Myometrial cell (primary cell): ENCODE measurements at places on chromosomes 2 and 18. TPM values are rescaled to one million over a fixed set of nuclear protein-coding genes. Genes with fewer than 3 reads are reported as not detected.

TRIM43 gene
- not detected in 2 replicates for total RNA-seq

HRH4 gene
- not detected in 2 replicates for total RNA-seq

CENPA gene
- 14.5 and 16.1 TPM in 2 replicates for total RNA-seq

STK39 gene
- 16.1 and 20.9 TPM in 2 replicates for total RNA-seq

GAREM1 gene
- 0.89 and 1.7 TPM in 2 replicates for total RNA-seq

DES gene
- total RNA-seq = 83.3 and 119 TPM in 2 replicates

CIDEA gene
- not detected in 2 replicates for total RNA-seq

ASIC4 gene
- not detected in 2 replicates for total RNA-seq

PAX8 gene
- total RNA-seq = 0.18 and 0.86 TPM in 2 replicates

PJVK gene
- total RNA-seq = 0.35 and 1.4 TPM in 2 replicates

CCDC85A gene
- total RNA-seq = 1.6 and 3.7 TPM in 2 replicates

ANO7 gene
- total RNA-seq = 0.29 TPM in 1 of 2 replicates, not detected in the other

ACTG2 gene
- total RNA-seq = 8.6 and 12.4 TPM in 2 replicates

SPR gene
- 19.3 and 25.5 TPM in 2 replicates for total RNA-seq

DSG4 gene
- total RNA-seq = not detected in 2 replicates

DLX1 gene
- not detected in 2 replicates for total RNA-seq

TUBB6 gene
- total RNA-seq = 878 and 1,411 TPM in 2 replicates

CAPN10 gene
- total RNA-seq = 18.5 and 20.4 TPM in 2 replicates

DUSP2 gene
- total RNA-seq = 2.6 and 3.5 TPM in 2 replicates

IL36RN gene
- not detected in 2 replicates for total RNA-seq

HOXD1 gene
- total RNA-seq = not detected in 2 replicates

CRYGC gene
- not detected in 2 replicates for total RNA-seq

KHK gene
- 0.89 and 3.5 TPM in 2 replicates for total RNA-seq

MYL1 gene
- not detected in 2 replicates for total RNA-seq

QPCT gene
- total RNA-seq = 21.3 and 22.5 TPM in 2 replicates

NT5DC4 gene
- not detected in 2 replicates for total RNA-seq

DQX1 gene
- total RNA-seq = 0.58 TPM in 1 of 2 replicates, not detected in the other

TEX44 gene
- total RNA-seq = not detected in 2 replicates

MROH2A gene
- total RNA-seq = not detected in 2 replicates

CYP1B1 gene
- total RNA-seq = 30.0 and 34.2 TPM in 2 replicates

PRKAG3 gene
- total RNA-seq = not detected in 2 replicates

GPR39 gene
- 9.2 and 13.5 TPM in 2 replicates for total RNA-seq

TMEM163 gene
- not detected in 2 replicates for total RNA-seq

HJURP gene
- 22.0 and 23.1 TPM in 2 replicates for total RNA-seq

UGT1A9 gene
- not detected in 2 replicates for total RNA-seq

FSHR gene
- not detected in 2 replicates for total RNA-seq

CHRNG gene
- total RNA-seq = not detected in 2 replicates

HSBP1L1 gene
- total RNA-seq = 11.2 and 19.3 TPM in 2 replicates
